ENCODE measurements at places on chromosomes 13 and 19. TPM values are rescaled to one million over a fixed set of nuclear protein-coding genes. Genes with fewer than 3 reads are reported as not detected.
A peak's percentile ranks its signal among the peaks of the same experiment; 100 is the strongest.

Gene WDR62
- polyA plus RNA-seq: 3.2 TPM

- peak; percentile 46 for DNase-seq
- no peaks in the 10 kb centered on the region for H3K36me3 ChIP-seq
- no peaks in the 10 kb centered on the region for H3K27me3 ChIP-seq
- no peaks in the 10 kb centered on the region for H3K4me1 ChIP-seq
Observed at GRCh38 chr19:34096020-34096915, 76.0 kb upstream of the LSM14A start.

DNA sequence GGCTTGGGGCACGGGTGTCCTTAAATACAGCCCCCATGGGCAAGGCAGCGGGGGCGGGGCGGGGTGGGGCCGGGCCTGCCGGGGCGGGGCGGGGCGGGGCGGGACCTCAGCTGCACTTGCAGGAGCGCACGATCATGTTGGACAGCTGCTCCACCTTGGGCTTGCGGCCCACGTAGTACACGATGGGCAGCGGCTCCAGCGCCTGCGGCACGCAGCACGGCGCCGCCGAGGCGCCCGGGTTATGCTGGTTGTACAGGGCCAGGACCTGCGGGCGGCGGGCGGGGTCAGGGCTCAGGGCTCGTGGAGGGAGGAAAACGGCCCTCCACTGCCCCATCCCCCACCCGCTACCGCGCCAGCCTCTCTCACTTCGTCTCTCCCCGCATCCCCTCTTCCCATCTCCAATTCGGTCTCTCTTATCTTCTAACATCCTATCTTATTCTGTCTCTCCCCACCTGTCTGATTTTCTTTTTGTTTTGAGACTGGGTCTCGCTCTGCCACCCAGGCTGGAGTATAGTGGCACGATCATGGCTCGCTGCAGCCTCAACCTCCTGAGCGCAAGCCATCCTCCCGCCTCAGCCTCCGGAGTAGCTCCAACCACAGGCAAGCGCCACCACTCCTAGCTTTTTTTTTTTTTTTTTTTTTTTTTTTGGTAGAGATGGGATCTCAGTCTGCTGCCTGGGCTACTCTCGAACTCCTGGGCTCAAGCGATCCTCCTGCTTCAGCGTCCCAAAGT is 21.1 kb downstream of the CCDC97 start:
- H3K27ac ChIP-seq: no peak overlapping the region
- peaks cover 38% of the 10 kb centered on the region for H3K4me1 ChIP-seq
- peaks cover 8% of the 10 kb centered on the region for H3K27me3 ChIP-seq

Gene LILRA5
- polyA plus RNA-seq: 1.5 TPM

Gene FAAP24
- polyA plus RNA-seq: 2.0 TPM

- H3K4me1 ChIP-seq: peaks cover 18% of the 10 kb centered on the region
- H3K36me3 ChIP-seq: peaks cover 3% of the 10 kb centered on the region
- no peaks in the 10 kb centered on the region for H3K27me3 ChIP-seq
- no peak for DNase-seq
- no peak overlapping the region for H3K27ac ChIP-seq
Observed at GRCh38 chr13:41133951-41134350, 1.3 kb upstream of the KBTBD6 start.

Gene LILRB3
- polyA plus RNA-seq: 1.6 TPM

DNA sequence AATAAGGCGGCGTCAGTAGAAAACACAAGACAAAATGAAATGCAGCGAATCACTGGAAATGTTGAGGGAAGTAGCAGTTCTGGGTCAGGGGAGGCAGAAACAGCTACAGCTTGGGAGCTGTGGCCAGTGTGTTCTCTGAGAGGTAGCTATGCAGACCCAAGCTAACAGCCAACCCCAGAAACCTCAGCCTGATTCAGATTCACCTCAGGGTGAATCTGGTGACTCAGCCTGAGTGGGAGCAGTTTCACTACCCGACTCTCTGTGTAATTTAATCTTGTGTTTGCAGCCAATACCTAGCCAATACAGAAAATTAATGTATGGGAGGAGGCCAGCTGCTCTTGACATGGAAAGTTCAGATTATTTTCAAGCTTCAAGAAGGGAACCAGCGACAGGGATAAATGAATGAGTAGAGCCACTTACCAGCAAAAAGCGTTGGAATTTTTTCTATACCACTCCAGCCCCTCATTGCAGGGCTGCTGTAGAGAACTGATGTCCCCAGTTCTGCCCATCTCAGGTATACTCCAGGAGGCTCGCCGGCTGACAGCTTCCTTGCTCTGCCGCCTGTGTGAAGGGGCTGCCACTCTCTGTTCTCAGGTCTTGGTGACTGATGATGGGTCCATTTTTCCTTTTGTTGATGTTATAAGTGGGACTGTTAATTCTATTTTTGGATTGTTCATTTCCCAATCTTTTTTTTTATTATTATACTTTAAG is 8.9 kb downstream of the IGFL3 start:
- no peaks in the 10 kb centered on the region for H3K4me1 ChIP-seq
- H3K27ac ChIP-seq: no peak overlapping the region
- no peak overlapping the region for H3K4me3 ChIP-seq

DNA sequence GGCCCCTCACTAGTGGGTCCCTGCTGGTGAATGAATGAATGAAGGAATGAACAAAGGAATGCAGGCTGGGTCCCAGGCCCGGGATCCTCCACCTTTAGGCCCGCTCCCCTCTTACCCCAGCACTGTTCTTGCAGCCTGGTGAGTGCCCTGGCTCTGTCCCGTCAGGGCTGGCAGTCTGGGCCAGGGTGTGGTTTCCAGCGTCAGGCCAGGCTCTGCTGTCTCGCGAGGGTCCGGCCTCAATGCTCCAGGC is 317 bp downstream of the LYL1 start:
- peaks cover 48% of the 10 kb centered on the region for H3K4me1 ChIP-seq
- no peak for DNase-seq
- H3K27ac ChIP-seq: peak overlapping the region; percentile 59
- H3K36me3 ChIP-seq: peaks cover 13% of the 10 kb centered on the region
- peaks cover 30% of the 10 kb centered on the region for H3K27me3 ChIP-seq
- peak overlapping the region; percentile 30 for H3K4me3 ChIP-seq

Data from muscle of leg (tissue), 16 donors.